Activated CD4-positive, alpha-beta T cell treated with anti-CD3 and anti-CD28 coated beads, Interleukin-2, amount 50 U/mL, for 24 hours (primary cell): ENCODE measurements at places on chromosomes 5 and 9.
A peak's percentile ranks its signal among the peaks of the same experiment; 100 is the strongest.

- no peak for DNase-seq
Measured at GRCh38 chr5:50768634-50769033, 102.2 kb downstream of the PARP8 start.

DNA sequence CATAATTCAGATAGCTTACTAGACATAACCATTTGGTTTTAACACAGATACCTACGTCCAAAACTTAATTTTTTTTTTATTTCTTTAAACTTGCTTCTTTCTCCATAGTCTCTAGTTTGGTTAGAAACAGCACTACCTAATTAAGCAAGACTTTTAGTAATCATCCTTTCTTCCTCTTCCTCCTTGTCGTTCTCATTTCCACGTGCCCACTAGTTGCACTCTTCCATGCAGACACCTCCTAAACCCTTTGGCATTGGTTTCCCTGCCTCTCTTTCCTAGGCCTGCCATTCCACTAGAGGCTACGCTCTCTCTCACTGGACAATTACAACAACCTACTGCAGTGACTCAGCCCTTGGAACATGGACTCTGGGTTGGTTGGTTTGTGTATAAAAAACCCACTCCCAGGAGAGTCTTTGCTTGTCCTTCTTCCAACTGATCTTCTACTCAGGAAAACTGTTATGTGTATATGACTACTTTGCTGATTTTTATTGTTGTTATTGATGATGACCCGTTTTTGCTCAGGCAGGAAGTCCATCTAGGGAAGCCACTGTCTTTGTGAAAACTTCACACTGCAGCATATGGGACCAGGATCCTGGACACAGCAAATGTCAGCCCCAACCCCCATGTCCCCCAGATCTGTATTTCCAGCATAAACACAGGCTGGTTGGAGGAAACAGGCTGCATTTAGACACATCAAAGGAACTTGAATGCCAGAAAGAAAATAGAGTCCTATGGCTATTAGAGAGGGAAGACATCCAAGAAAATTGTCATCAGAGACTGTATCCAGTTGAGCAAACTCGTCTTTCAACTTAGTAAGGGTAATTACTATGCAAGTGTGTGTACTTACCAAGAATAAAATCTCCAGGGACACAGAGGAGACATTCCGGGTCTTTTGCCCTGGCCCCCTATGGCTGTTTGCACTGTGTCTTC, 503.2 kb downstream of the GADD45G start:
- DNase-seq: no peak

DNA sequence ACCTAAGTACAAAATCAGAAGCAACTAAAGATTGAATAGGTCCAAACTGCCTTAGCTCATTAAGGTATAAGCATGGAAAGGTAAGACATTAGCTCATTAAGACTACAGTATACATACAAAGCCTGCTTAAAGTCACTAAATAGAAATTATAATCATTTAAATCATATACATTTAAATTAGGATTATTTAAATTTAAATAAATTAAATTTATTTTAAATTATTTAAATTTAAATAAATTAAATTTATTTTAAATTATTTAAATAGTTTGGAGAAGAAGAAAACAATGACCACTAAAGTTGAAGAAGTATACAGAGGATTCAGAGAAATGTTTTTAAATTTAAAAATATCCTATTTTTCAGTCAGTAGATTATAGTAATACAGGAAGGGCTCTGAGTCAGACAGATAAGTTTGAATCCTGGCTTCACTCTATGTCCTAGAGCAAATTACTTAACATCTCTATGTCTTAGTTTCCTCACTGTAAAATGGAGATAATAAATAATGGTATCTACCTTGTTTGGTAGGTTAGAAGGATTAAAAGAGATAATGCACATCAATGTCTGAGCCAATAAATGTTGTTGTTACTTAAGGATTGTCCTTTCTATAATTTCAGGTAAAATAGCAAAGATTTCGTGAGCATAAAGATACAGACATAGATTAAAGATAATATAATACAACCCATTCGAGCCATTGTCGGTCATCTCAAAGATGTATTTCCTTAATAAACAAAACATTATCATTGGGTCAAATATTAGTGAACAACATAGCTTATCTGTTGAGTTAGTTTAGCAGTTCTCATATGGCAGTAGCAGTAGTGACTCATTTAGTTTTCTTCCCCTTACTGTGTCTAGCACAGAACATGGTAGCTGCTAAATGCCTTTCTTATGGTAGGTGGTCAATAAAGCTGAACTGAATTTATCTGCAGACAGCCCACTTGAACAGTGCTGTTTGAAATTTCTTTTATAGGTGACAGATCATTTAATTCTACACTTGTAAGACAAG, 100.6 kb downstream of the KIAA0825 start:
- no peak for DNase-seq

- no peak for DNase-seq
Measured at GRCh38 chr5:156927545-156927944, 35.5 kb downstream of the TIMD4 start.

- no peak for DNase-seq
Measured at GRCh38 chr5:33781286-33781685, 110.5 kb downstream of the ADAMTS12 start.

DNA sequence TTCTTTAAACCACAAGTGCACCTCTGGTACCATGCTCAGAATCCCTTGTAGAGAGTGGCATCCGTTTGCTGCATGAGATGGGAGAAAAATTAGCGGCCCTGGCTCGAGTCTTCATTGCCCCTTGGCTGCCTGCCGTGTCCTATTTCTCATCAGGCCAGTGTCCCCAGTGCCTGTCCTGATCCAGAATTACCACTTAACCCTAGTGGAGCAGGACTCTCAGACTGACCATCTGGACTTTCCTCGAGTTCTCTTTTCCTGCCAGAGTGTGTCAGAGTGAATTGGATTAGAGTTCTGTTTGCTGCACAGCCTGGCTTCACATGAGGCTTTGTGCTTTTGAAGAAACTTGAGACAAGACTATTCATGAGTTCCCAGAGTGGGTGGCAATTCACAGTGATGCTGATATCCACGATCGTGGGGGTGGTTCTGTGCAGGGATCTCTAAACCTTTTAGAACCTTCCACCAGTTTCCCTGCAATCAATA, 92.6 kb downstream of the C9orf152 start:
- no peak for DNase-seq

- DNase-seq: no peak
Measured at GRCh38 chr9:6072865-6073264, 57.4 kb upstream of the RANBP6 start.

- no peak for DNase-seq
Measured at GRCh38 chr5:82163452-82164175, 114.5 kb downstream of the RPS23 start.

DNA sequence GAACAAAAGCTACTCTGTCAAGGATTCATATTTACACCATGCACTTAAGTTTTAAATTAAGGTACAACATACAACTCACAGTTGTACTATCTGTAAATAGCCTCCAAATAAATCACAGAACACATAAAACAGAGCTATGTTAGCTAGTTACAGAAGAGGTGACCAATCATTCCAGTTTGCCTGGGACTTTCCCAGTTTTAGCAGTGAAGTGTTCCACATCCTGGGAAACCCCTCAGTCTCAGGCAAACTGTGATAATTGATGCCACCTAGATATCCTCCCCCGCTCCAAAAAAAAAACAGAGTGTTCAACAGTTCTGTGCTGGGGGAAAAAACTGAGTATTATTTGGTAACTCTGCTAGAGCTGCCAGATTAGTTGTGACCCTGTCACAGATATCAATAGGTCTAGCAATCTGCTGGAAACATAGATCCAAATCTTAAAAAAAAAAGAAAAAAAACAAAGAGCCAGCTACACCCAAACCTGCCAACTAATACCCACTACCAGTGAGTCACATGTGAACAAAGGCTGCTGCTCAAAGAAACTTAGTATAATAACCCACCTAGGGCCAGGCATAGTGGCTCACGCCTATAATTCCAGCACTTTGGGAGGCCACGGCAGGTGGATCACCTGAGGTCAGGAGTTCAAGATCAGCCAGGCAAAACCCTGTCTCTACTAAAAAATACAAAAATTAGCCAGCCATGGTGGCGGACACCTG, 5.7 kb downstream of the TBCA start:
- no peak for DNase-seq

DNA sequence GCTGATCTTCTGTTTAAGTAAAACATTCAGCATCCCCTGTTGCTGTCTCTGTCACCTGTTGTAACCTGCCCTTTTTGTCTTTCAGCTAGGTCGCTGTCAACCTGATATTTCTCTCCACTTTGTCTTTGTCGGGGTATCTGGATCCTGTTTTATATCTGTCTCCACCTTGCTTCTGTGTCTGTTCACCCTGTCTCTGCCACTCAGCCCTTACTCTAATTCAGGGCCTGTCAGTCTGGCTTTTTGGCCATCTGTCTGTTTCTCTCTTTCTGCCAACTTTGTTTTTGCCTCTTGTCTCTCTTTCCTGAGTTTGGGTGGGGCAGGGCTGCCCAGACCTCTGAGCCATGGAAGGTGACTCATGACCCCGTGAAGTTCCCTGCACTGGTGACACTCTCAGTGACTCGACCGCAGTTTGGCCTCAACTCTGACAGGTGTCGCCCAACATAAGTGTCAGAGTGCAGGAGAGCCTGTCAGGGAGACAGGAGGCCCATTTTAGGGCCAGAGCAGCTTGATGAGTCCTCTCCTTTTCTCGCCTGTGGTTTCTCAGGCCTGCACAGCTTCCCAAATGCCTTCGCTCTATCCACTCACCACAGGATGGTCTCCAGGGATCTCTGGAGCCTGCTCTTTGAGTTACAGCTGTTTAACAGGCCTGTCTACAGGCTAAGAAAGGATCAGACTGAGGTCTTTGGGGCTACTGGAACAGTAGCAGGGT, 868 bp downstream of the ZBTB43 start:
- DNase-seq: peak; percentile 51

GRCh38 chr9:81031422-81032029, 657.8 kb downstream of the TLE1 start:
- no peak for DNase-seq

GRCh38 chr9:136051837-136052471, 43.1 kb downstream of the NACC2 start:
- no peak for DNase-seq

- no peak for DNase-seq
Measured at GRCh38 chr9:27336126-27336525, 39.2 kb upstream of the EQTN start.

- no peak for DNase-seq
Measured at GRCh38 chr9:105633411-105633810, 28.8 kb upstream of the TAL2 start.

DNA sequence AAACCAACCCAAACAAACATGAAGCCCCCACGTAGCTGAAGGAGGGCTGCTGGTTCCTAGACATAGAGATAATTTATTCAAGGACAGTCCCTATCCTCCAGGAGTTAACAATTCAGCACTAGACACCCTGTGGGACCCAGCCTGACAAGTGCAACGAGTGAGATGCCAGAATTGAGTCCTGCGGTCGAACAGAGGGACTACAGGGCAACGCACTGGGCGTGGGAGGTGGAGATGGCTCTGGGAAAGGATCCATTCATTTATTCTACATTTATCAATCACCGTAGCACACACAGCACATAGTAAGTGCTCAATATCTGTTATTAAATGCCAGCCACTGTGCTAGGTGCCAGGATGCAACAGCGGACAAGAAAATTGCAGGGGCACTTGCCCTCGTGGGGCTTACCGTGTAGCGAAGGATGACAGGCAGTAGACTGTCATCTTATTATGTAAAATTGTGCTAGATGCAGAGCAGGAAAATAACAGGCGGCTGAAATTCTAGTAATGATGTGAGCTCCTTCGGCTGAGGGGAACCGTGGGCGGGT, 855 bp upstream of the ARHGAP26 start:
- DNase-seq: no peak

DNA sequence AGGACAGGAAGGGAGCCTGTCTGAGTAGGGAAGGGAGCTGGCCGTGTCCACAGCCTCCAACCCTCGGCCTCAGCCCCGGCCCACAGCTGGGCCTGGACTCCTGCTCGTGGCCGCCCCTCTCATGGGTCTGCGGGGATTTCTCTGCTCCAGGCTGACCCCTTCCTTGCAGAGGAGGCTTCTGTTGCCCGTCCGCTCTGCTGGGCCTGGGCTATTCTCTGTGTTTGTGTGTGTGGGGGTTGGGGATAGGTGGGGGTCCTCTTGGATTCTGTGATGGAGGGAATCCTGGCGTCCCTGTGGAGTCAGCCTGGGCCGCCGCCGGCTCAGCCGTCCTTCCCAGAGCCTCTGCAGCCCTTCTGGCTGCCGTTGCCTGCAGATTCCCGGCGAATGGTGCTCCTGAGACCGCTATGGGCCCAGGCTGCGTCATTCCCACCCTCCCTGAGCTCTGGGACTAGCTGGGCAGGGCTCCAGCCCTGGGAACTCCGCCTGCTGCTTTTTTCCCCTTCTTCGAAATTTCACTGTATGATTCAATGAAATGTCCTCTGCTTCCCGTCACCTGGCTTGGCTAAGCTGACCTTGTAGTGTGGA, 64.2 kb downstream of the FGF18 start:
- no peak for DNase-seq

GRCh38 chr5:77218263-77218662, 7.8 kb downstream of the PDE8B start:
- no peak for DNase-seq

GRCh38 chr9:95229230-95229915, 88.1 kb downstream of the FANCC start:
- no peak for DNase-seq

DNA sequence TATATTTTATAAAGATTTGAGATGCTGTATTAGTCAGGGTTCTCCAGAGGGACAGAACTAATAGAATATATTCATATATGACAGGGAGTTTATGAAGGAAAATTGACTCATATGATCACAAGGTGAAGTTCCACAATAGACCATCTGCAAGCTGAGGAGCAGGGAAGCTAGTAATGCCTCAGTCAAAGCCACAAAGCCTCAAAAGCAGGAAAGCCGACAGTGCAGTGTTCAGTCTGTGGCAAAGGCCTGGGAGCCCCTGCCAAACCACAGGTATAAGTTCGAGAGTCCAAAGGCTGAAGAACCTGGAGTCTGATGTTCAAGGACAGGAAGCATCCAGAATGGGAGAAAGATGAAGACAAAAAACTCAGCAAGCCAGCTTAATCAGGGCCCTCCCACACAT, 382.2 kb downstream of the LRRC70 start:
- no peak for DNase-seq

DNA sequence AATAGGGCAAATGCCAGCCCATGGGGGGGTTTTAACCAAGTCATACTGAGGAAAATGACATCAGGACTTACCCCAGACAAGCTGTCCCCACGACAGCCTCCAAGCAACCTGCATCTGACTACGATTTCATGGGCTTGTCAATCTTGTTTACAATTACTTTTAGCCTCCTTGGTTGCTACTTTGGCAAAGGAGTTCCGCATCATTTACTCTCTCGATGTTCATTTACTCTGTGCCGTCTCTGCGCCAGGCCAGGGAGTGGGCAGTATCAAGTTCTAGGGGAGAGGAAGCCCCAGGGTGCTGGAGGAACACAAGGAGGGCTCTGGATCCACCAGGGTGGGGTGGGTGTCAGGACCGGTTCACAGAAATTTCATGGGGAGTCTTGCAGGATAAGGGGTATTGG, 23.9 kb downstream of the PTPN3 start:
- DNase-seq: no peak
